ENCODE measurements at places on chromosomes 4 and X.

GRCh38 chr4:83599183-83599582 is 63.3 kb downstream of the GPAT3 start:
- no peak for DNase-seq
- H3K36me3 ChIP-seq: no peaks in the 10 kb centered on the region
- H3K27ac ChIP-seq: no peak overlapping the region
- no peaks in the 10 kb centered on the region for H3K27me3 ChIP-seq
- no peaks in the 10 kb centered on the region for H3K4me1 ChIP-seq
- H3K4me3 ChIP-seq: no peak overlapping the region

DNA sequence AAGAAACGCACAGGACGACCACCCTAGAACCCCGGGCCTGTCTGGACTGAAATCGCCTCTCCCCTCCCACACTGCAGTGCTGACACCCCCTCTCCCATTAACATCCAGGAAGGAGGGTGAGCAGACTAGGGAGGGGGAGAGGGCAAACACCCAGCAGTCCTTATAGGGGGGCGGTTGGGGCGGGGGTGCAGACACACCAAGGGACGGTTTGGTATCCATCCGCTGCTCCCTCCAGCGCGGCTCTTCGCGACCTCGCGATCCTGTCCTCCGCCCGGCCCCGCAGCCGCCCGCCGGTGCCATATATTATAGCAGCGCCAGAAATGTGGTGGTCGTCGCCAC is 411 bp upstream of the GPRASP1 start:
- no peak for DNase-seq
- no peaks in the 10 kb centered on the region for H3K27me3 ChIP-seq
- peak overlapping the region; percentile 93 for H3K4me3 ChIP-seq
- peaks cover 12% of the 10 kb centered on the region for H3K4me1 ChIP-seq
- H3K27ac ChIP-seq: no peak overlapping the region
- H3K36me3 ChIP-seq: peaks cover 31% of the 10 kb centered on the region

GRCh38 chr4:156442912-156443311 is 489.2 kb upstream of the CTSO start:
- no peaks in the 10 kb centered on the region for H3K27me3 ChIP-seq
- no peaks in the 10 kb centered on the region for H3K36me3 ChIP-seq
- H3K4me3 ChIP-seq: no peak overlapping the region
- no peak for DNase-seq

GRCh38 chr4:176767183-176767582 is 25.5 kb downstream of the VEGFC start:
- H3K36me3 ChIP-seq: no peaks in the 10 kb centered on the region
- H3K4me1 ChIP-seq: no peaks in the 10 kb centered on the region
- H3K27me3 ChIP-seq: no peaks in the 10 kb centered on the region
- H3K4me3 ChIP-seq: no peak overlapping the region
- no peak overlapping the region for H3K27ac ChIP-seq
- DNase-seq: no peak

GRCh38 chrX:152899111-152899873 is 1.4 kb downstream of the ZNF185 start:
- no peak overlapping the region for H3K4me3 ChIP-seq
- peaks cover 18% of the 10 kb centered on the region for H3K4me1 ChIP-seq
- no peak overlapping the region for H3K27ac ChIP-seq
- DNase-seq: no peak
- peaks cover 6% of the 10 kb centered on the region for H3K27me3 ChIP-seq

- no peak overlapping the region for H3K27ac ChIP-seq
- H3K4me1 ChIP-seq: no peaks in the 10 kb centered on the region
- H3K27me3 ChIP-seq: no peaks in the 10 kb centered on the region
- DNase-seq: no peak
- no peak overlapping the region for H3K4me3 ChIP-seq
Measured at GRCh38 chrX:118780911-118781310, 42.7 kb upstream of the ZCCHC12 start.

- H3K27ac ChIP-seq: no peak overlapping the region
- H3K4me1 ChIP-seq: peaks cover 34% of the 10 kb centered on the region
- H3K4me3 ChIP-seq: peak overlapping the region; percentile 93
- no peaks in the 10 kb centered on the region for H3K27me3 ChIP-seq
Measured at GRCh38 chr4:150078579-150079080, 385 bp downstream of the DCLK2 start.

DNA sequence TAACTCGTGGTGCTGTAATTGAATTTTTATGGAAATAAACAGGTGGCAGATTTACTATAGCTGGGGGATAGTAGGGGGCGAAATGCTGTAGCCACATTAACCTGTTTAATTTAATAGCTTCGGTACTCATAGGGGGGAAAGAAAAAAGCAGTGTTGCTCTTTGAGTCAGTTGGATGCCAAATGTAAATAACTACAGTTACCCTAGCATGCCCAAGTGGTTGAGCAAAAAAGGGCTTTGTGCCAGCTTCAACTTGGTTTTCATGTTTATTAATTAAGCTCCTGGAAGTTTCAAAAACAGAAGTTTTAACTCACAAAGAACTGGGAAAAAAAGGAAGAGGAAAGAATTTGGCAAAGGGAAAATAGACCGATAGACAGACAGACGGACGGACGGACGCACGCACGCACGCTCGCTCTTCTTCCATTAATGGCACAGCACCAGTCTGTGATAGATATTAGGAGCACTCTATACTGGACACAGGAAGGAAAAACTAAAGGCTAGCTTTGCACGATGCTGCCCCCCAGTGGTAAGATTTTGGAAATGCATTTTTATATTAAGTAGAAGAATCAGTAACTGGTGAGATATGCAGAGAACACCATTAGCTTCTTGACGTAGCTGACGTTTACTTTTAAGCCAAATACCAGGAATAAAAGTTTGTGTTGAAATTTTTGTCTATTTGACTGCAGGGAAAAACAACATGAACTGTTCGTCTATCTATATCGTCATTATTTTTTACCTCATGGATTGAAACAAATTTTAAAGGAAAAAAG is 151.8 kb downstream of the SLC7A11 start:
- H3K4me1 ChIP-seq: peaks cover 11% of the 10 kb centered on the region
- no peaks in the 10 kb centered on the region for H3K27me3 ChIP-seq
- no peaks in the 10 kb centered on the region for H3K36me3 ChIP-seq

GRCh38 chrX:100931925-100932285 is 3.2 kb upstream of the XKRX start:
- no peak overlapping the region for H3K4me3 ChIP-seq
- H3K36me3 ChIP-seq: no peaks in the 10 kb centered on the region
- DNase-seq: no peak
- peaks cover 22% of the 10 kb centered on the region for H3K27me3 ChIP-seq

GRCh38 chrX:133698298-133698697 is 283.0 kb upstream of the GPC4 start:
- DNase-seq: no peak
- peaks cover 57% of the 10 kb centered on the region for H3K4me1 ChIP-seq
- H3K36me3 ChIP-seq: no peaks in the 10 kb centered on the region
- H3K27ac ChIP-seq: no peak overlapping the region
- H3K4me3 ChIP-seq: no peak overlapping the region

GRCh38 chr4:128813965-128814364 is 4.5 kb downstream of the JADE1 start:
- no peak for DNase-seq
- H3K27ac ChIP-seq: no peak overlapping the region
- peaks cover 18% of the 10 kb centered on the region for H3K4me1 ChIP-seq

- H3K36me3 ChIP-seq: no peaks in the 10 kb centered on the region
- no peak overlapping the region for H3K4me3 ChIP-seq
- H3K27ac ChIP-seq: no peak overlapping the region
- H3K27me3 ChIP-seq: no peaks in the 10 kb centered on the region
Measured at GRCh38 chr4:129453524-129454200, 357.7 kb downstream of the C4orf33 start.

- no peaks in the 10 kb centered on the region for H3K4me1 ChIP-seq
- H3K27ac ChIP-seq: no peak overlapping the region
- H3K36me3 ChIP-seq: peaks cover 4% of the 10 kb centered on the region
Measured at GRCh38 chrX:146186540-146186939, 368.9 kb downstream of the SLITRK2 start.

DNA sequence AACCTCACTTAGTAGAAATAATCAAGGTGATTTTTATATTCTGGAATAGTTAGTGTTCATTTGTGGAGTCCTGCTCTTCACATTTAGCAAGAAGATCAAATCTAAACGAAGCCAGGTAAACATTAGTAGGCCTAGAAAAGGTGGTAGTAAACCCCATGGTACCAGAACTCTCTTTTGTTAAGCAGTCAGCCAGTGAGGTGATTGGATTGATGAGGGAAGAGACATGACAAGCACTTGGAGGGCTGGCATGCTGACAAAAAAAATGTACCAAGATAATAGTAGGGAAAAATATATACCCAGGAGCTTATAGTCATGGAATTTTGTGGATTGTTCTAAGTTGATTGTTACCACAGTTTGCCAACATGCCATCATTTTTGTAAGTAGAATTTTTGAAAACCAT is 163.8 kb downstream of the BANK1 start:
- peaks cover 21% of the 10 kb centered on the region for H3K4me1 ChIP-seq
- H3K27me3 ChIP-seq: no peaks in the 10 kb centered on the region
- H3K36me3 ChIP-seq: no peaks in the 10 kb centered on the region
- no peak overlapping the region for H3K4me3 ChIP-seq
- DNase-seq: no peak
- H3K27ac ChIP-seq: no peak overlapping the region

- no peak overlapping the region for H3K27ac ChIP-seq
- no peaks in the 10 kb centered on the region for H3K4me1 ChIP-seq
- no peak overlapping the region for H3K4me3 ChIP-seq
Measured at GRCh38 chr4:169089004-169089403, 78.9 kb upstream of the CBR4 start.

- no peak overlapping the region for H3K4me3 ChIP-seq
- H3K4me1 ChIP-seq: no peaks in the 10 kb centered on the region
- no peaks in the 10 kb centered on the region for H3K27me3 ChIP-seq
- DNase-seq: no peak
Measured at GRCh38 chr4:24770032-24770584, 25.3 kb upstream of the SOD3 start.

GRCh38 chrX:109785053-109785452 is 52.0 kb upstream of the ACSL4 start:
- H3K4me1 ChIP-seq: no peaks in the 10 kb centered on the region
- H3K4me3 ChIP-seq: no peak overlapping the region
- H3K27me3 ChIP-seq: peaks cover 2% of the 10 kb centered on the region
- DNase-seq: no peak
- no peak overlapping the region for H3K27ac ChIP-seq

GRCh38 chrX:114047558-114047957 is 536.3 kb upstream of the HTR2C start:
- DNase-seq: no peak
- no peak overlapping the region for H3K27ac ChIP-seq
- H3K4me3 ChIP-seq: no peak overlapping the region
- H3K36me3 ChIP-seq: no peaks in the 10 kb centered on the region
- no peaks in the 10 kb centered on the region for H3K4me1 ChIP-seq
- no peaks in the 10 kb centered on the region for H3K27me3 ChIP-seq

DNA sequence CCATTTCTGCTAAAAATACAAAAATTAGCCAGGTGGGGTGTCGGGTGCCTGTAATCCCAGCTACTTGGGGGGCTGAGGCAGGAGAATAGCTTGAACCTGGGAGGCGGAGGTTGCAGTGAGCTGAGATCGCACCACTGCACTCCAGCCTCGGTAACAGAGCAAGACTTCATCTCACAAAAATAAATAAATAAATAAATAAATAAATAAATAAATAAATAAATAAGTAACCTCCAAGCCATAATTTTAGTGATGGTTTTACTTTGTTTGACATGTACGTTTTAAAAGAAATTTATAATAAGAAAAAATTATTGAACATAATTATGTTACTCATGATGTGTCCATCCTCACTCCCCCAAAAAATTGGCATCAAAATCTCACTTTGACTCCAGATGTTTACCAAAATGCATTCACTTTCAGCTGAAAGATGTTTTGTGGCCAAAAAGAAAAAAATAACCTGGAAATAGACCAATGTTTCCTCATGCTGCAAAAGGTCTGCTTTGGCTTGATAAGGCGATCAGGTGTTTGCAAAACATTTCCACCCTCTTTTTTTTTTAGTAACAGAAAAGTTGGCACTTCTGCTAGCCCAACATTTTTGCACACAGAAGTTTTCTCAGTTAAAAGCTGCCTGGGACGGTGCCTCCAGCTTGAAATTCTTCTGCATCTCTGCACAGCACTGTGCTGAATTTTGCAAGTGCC is 42.2 kb upstream of the DHRSX start:
- H3K27me3 ChIP-seq: no peaks in the 10 kb centered on the region
- peaks cover 16% of the 10 kb centered on the region for H3K4me1 ChIP-seq
- H3K4me3 ChIP-seq: no peak overlapping the region
- no peaks in the 10 kb centered on the region for H3K36me3 ChIP-seq

- peaks cover 42% of the 10 kb centered on the region for H3K4me1 ChIP-seq
- peak overlapping the region; percentile 92 for H3K4me3 ChIP-seq
Measured at GRCh38 chr4:37685823-37686372, 278 bp downstream of the RELL1 start.
